CD4-positive, alpha-beta T cell treated with Interleukin-10 for 1 hour (primary cell): ENCODE measurements at places on chromosomes 6 and 20.
A peak's percentile ranks its signal among the peaks of the same experiment; 100 is the strongest.

- no peak for DNase-seq
Observed at GRCh38 chr6:165762876-165763275, 99.8 kb upstream of the PDE10A start.

DNA sequence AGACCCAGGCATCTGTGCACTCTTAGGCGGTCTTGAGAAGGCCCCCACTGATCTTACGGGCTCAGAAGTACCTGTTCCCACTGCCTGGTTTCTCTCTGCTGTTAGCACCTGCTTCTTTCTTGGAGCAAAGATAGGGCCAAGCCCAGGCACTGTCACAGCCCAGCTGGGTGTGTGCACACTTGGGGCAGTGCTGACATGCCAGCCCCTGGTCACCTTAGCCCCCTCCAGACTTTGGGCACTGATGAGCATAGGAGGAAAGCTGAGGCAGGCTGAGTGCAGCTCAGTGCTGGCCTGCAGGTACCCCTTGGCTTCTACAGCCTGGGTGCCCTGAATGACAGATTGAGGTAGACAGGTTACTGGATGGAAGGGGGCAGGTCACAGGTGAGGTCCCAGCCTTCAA, 105.7 kb upstream of the AHI1 start:
- no peak for DNase-seq

DNA sequence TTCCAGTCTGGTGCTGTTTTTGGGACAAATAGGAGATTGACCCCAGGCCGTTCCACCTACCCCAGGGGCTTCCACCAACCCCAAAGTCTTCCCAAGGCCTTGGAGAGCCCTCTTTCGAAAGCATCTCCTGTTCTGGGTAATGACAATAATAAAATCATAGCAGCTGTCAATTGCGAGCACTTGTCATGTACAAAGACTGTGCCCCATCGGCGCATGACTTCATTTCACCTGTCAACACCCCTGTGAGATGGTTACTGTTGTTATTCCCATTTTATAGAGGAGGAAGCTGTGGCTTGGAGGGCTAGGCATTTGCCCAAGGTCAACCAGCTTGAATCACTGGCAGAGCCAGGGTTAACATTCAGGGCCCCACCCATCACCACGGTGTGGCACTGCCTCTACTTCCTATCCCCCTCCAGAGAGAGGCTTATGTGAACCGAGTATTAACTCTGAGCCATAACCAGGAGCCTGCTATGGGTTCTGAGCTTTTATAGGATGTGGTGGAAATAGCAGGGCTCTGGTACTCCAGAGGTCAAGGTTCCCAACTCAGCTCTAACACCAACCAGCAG, 51.2 kb downstream of the HNF4A start:
- DNase-seq: no peak

DNA sequence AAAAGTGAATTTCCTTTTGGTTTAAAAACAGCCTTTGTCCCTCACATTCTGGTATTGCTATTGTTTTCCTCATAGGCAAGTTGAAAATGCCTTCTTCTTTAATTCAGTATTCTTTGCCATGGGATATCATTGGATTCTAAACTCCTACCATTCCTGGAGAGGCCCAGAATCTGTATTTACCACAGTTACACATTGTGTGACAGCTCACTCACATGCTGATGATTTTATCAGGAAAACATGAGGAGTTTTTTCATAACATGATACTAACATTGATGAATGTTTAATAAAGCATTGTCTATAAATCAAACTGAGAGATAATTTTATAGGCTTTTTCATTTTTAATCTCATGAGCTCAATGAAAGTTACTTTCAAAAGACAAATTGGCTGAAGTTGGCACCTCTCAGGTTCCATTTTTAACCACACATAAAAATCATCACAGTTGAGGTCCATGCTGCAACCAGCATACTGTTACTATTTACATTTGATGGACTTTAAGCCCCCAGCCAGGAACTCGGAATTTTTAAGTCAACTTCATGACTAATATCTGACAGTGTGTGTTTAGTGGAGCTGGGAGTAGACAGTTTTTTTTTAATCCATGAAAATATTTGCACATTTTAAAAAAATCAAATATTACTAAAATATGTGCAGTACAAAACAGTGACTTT, 82.8 kb downstream of the FAM83B start:
- DNase-seq: no peak

GRCh38 chr20:53370345-53370961, 223.2 kb downstream of the ZNF217 start:
- DNase-seq: no peak

- DNase-seq: no peak
Observed at GRCh38 chr6:2947445-2947844, 23.9 kb downstream of the SERPINB6 start.

DNA sequence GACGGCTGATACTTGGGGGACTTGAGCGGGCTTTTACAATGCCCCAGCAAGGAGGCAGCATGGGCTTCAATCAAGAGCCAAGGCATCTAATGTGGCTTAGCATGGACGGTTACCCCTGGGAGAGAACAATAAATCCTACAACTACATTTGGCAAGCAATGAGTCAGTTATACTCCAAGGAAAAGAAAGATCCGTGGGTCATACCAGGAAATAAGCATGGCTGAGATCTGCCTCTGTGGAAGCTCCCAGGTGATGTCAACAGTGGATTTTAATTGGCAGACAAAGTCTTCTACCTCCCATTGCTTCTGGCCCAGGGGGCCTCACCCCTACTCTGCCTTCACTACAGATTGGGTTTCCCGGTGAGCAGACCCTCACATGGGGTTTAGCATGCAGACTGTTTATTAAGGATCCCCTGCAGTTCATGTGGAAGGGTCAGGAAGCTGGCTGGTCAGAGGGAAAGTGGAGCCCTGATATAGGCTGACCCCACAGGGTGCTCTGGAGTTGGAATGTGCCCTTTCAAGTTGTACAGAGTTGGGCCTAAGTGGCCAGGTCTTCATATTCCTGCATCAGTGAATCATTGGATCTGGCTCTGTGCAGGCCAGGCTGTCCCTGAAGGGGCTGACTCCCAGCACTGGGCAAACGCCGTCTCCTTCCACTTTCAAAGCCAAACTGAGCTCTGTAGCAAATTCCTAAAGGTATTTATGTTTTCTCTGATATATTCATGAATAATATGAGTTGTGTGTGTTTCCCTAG, 91.3 kb upstream of the GGTLC1 start:
- DNase-seq: no peak

DNA sequence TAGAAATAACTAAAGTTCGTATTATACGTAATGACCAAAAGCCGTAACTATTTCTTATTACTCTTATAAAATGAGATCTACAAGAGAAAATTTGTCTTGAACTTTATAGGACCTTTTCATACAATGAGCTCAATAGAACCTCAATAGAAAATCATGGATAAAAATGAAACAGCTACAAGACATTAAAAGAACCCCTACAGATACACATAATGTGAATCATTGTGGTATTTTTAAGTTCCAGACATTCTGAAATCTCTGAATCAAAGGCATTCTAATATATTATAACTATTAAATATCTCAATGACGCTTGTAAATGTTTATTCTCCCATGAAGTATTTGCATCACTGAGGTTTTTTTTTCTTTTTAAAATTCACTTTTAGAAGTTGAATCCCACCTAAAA, 22.2 kb upstream of the POU3F2 start:
- DNase-seq: no peak

- no peak for DNase-seq
Observed at GRCh38 chr6:31476515-31477139, 21.3 kb upstream of the MICB start.

DNA sequence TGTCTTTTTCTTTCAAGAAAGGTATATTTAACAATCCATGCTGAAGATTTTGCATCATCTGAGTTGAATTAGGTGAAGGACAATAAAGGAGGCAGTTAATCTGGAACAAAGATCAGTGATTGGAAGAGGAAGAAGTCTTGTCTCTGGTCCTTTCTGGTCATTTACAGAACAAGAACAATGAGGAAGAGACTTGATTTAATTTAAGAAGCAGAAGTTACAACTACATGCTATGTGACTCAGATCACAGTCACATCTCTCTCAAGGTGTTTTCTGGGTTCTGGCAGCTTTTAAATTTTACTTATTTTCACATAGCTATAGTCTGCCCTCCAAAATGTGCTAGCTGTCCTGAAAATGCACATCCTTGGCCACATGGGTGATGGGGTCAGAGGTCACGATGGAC, 53.5 kb upstream of the DEK start:
- no peak for DNase-seq

GRCh38 chr6:35343092-35343834, 905 bp downstream of the PPARD start:
- DNase-seq: peak; percentile 19

DNA sequence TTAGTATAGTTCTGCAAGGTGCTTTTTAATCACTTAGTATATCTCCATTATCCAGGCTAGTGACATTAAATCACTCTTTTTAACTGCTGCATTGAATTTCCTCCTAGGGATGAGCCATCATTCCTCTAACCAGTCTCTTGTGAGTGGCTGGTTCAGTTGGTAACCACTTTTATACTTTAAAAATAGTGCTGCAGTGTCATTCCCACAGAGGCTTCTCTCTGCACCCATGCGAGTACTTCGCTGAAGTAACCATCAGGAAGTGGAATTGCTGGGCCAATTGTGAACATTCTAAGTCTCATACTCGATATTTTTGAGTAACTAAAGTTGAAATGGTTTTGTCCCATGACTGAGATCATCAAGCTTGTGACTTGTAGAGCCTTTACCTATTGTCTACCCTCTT, 2.1 kb downstream of the BTN3A2 start:
- DNase-seq: peak; percentile 27

- DNase-seq: peak; percentile 65
Observed at GRCh38 chr6:106608080-106608668, 21.1 kb downstream of the RTN4IP1 start.

- DNase-seq: no peak
Observed at GRCh38 chr6:153960281-153960680, 78.8 kb upstream of the OPRM1 start.

DNA sequence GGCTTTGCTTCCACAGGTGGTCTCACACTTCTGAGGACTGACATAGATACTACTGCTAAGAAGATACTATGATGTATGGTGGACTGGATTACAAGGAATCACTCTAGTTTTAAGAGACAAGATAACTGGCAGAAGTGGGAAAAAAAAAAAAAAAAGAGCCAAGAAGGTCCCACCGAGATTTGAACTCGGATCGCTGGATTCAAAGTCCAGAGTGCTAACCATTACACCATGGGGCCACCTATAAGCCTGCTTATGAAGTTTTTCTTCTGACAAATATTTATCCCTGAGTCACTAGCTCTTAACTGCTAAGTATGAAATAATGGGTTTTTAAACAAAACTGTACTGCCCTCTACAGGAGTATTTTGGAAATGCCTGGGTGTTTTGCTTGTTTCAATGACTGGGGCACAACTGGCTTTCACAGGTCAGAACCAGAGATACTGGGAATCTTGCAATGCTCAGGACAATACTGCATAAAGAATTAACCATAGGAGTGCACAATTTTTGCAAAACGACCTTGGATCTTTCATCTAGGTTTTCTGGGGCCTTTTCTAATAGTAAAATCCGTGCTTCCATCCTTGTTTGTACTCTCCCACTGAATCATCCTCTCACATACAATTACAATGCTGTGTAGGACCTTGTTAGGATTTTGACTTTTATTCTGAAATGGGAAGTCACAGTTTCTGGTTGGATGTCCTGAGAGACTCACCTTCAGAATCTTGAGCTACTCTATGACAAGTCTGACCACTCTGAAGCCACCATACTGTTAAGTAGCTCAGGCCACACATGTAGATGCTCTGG, 116.3 kb downstream of the OR2B2 start:
- peak; percentile 90 for DNase-seq

DNA sequence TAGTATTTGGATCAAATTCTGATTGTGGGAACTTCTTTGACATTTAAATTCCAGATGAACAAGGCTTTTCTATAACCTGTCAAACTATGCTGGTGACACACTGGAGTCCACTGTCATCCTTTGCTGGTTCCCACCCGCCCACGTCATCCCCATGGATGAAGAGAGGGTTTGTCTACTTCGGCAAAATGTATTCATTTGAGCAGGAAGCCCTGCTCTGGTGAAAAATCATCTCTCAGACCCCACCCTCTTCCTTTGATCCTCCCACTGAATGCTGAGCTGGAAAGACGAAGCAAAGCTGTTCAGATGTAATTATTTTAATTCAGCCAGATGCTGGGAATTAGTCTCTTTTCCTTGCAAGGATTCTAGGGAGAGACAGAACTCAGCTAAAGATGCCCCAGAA, 50.5 kb downstream of the CPNE5 start:
- DNase-seq: no peak

DNA sequence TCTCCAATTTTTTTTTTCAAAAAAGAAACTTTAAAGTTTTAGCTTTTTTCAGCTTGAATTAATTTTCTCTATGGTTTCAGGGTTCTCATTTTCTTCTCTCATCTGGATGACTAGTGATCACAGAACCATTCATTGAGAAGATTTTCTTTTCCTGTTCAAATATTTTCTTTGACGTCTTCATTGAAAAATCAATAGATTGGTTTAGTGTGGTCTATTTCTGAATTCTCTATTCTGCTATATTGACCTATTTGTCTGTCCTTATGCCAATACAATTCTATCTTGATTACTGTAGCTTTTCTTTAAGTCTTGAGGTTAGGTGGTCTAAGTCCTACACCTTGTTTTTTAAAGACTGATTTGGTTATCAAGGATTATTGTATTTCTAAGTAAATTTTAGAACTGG, 150.2 kb upstream of the MAN1A1 start:
- DNase-seq: no peak

DNA sequence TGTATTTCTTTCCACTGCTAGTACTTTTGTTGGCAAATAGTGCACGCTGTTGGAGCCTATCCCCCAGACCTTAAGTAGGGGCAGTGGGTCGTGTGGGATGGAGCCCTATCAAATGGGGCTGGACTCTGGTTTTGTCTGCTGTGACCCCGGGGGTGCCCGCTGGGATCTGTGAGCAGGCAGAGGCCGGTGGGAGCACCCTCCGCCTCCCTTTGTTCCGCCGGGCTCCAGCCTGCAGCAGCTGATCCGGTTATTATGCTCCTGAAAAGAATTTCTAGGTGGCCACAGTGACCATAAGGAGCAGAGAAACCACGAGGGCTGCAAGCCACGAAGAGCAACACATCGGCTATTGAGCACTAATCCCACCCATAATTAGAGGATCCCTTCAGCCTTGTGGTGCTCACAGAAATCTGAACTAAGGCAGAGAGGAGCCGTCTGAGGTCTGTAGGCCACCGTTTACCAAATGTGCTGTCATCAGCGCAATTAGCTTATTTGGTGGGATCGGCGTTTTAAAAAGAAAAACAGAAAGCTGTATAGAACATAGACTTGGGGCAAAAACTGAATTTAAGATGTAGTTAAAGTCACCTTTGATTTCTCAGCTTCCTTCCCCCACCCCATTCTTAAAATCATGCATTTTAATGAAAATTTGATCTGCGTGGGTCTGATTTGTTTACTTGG, 598.3 kb upstream of the JAG1 start:
- DNase-seq: no peak

DNA sequence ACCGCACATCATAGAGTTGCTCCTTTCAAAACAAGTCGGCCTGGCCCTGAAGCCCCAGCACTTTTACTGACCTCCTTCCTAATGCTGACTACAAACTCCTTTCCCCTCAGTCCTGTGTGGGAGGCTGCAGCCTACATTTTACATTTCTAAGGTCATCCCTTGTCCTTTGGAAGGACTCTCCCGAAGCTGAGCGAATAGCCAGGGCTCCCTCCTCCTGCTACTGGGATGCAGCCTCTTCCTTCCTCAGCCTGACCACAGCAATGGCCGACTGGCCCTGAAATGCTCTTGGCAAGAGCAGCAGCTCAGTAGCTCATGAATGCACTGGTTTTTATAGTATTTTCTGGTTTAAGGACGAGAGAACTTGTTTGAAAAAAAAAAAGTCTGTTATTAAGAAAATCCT, 679 bp downstream of the ADGRF5 start:
- no peak for DNase-seq

GRCh38 chr20:51886341-51886740, 84.0 kb upstream of the SALL4 start:
- no peak for DNase-seq
